ENCODE measurements at places on chromosomes 2 and 18.

DNA sequence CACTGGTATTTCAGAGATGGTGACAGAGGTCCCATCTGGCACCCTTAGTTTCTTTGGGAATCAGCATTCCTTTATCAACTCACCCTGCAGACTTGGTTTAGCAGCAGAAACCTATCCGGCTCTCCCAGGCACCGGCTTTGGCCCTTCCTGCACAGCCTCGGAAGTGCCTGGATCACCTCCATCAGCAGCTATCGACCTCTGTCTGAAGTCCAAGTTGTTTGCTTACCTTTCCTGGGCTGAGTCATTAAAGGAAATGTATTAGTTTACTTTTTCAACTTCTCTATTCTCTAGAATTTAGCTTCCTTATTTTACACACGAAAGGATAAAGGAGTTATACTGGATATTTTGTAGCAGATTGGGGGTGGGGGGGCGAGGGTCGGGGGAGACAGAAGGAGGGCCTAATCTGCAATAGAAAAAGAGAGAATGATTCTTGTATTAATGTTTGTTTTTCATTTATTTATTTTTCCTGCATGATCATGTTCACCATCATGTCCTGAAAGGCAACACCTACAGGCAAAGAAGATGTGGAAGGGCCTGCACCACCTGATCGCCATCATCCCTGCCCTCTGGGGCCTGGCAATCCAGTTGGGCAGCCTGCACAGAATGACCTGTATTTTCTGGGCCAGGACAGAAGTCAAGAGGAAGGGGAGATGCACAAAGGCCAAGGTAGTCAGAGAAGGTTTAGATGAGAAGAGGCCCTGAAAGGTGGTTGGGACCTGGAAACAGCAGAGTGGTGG lies 22.1 kb upstream of the MAT2A start:
- no peak for DNase-seq

- no peak for DNase-seq
Measured at GRCh38 chr2:3463944-3464343, 55.4 kb downstream of the ADI1 start.

- no peak for DNase-seq
Measured at GRCh38 chr2:170578606-170579005, 136.5 kb upstream of the SP5 start.

- no peak for DNase-seq
Measured at GRCh38 chr2:152352616-152353015, 17.6 kb downstream of the FMNL2 start.

GRCh38 chr18:75874401-75875089 lies 447.0 kb upstream of the SMIM21 start:
- no peak for DNase-seq

GRCh38 chr18:75406491-75407445 lies 20.7 kb downstream of the SMIM21 start:
- no peak for DNase-seq

DNA sequence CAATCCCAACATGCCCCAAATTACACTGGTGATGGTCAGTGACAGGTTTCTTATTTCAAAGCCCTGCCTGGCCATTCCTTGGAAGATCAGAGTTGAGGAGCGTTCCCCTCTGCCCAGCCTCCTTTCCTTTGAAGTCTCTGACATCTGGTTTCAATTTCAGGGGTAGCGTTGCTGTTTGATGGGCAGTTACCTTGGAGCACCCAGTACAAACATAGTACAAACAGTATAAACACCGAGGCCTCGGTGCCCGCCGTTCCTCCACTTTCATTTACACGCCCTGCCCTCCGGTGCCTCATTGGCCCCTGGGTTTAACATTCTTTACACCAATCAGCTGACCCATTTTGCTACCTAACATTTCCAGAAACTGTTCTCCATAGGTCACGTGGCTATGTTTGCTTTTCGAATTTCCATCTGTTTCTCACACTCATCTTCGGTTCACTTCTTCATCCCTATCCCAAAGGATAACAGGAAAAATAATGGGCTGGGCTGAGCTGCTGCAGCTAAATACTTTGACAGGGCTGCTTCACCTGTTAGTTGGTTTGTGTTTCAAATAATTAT lies 65.6 kb downstream of the NRP2 start:
- DNase-seq: no peak

- no peak for DNase-seq
Measured at GRCh38 chr2:21443494-21444105, 319.8 kb downstream of the TDRD15 start.

GRCh38 chr2:101961338-101962191 lies 30.2 kb upstream of the IL1R2 start:
- DNase-seq: peak; percentile 58

- no peak for DNase-seq
Measured at GRCh38 chr2:175931805-175932204, 70.3 kb downstream of the LNPK start.

- no peak for DNase-seq
Measured at GRCh38 chr2:147161746-147162145, 683.1 kb upstream of the ACVR2A start.

DNA sequence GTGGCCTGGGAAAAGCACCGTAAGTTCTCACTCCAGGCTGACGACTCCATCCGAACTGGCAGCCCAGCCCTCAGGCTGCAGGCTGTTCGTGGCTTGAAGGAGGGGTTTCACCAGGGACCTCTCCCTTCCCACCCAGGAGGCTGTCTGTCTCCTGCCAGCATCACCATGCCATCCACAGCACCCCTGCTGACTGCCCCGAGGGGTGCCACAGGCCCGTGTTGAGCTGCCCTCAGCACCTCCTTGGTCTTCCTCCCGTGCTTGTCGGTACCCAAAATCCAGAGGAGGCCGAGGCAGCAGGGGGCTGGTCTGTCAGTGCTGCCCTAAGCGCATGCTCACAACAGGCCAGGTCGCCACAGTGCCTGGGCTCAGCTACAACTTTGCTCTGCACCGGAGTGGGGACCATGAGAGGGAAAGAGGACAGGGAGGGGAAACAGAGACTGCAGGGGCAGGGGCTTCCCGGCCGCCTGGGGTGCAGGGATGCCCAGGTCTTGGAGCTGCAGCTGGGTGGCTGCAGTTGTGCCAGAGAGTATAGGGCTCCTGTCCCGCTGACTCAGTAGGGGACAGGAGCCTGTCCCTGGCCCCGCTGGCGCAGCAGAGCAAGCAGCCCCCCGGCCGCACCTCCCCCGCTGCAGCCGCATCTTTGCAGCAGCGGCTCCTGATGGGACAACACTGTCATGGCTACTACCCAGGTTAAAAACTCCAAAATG lies 963.7 kb upstream of the CRIM1 start:
- no peak for DNase-seq

GRCh38 chr2:118046634-118047210 lies 32.9 kb upstream of the CCDC93 start:
- DNase-seq: no peak

DNA sequence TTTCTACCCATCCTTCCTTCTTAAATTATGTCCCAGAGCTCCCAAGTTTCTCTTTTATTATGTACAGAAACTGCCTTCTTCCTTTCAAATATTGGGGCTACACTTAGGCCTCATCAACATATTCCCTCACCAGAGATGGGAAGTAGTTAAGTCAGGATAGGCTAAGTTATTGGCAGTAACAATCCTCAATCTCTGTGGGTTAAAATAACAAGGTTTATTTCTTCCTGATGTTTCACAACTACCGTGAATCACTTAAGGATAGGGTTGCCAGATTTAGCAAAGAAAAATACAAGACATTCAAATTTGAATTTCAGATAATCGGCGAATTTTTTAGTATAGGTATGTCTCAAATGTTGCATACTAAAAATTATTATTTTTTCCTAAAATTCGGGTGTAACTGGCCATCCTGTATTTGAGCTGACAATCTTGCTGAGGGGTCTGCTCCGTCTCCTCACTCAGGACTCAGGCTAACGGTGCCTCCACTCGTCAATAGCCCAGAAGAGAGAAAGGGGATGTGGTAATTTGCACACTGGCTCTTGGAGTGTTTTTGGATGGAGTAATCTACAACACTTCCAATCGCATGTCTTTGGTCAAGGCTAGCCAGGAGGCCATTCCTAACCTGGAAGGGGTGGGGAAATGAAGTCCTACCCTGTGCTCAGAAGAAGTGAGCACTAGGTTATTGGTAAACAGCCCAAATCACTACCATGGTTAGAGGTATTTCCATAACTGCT lies 91.7 kb downstream of the ACTR3 start:
- no peak for DNase-seq

DNA sequence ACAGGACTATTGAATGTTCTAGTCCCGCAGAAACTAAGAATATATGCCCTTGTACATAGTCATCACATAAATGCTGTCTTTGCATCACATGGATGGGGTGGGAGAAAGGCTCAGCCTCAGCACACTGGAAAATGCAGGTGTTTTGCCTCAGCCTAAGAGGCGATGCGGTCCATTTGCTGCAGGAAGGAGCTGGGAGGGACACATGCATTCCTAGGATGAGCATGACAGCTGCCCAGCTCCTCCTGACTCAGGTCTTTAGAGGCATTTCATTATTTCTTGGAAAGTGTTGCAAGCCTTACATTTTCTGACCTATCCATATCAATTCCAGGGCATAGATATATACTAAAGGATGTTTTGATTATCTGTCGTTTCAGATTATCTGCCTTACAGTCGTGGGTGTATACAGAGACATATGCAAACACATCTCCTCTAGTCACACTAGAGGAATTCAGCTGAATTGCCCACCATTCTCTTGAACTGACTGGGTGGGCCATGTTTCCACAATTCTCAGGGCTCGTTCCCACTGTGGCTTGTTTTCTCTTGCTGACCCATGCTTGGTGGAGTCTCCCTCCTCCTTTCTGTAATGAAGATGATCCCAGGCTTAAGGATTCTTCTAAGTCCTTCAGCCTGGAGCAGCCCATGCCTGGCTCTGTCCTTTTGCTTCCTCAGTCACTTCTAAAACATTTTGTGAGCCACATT lies 156.9 kb downstream of the SETBP1 start:
- no peak for DNase-seq

- no peak for DNase-seq
Measured at GRCh38 chr2:127628767-127629614, 17.0 kb upstream of the GPR17 start.

- no peak for DNase-seq
Measured at GRCh38 chr2:70181363-70181956, 9.4 kb downstream of the C2orf42 start.

DNA sequence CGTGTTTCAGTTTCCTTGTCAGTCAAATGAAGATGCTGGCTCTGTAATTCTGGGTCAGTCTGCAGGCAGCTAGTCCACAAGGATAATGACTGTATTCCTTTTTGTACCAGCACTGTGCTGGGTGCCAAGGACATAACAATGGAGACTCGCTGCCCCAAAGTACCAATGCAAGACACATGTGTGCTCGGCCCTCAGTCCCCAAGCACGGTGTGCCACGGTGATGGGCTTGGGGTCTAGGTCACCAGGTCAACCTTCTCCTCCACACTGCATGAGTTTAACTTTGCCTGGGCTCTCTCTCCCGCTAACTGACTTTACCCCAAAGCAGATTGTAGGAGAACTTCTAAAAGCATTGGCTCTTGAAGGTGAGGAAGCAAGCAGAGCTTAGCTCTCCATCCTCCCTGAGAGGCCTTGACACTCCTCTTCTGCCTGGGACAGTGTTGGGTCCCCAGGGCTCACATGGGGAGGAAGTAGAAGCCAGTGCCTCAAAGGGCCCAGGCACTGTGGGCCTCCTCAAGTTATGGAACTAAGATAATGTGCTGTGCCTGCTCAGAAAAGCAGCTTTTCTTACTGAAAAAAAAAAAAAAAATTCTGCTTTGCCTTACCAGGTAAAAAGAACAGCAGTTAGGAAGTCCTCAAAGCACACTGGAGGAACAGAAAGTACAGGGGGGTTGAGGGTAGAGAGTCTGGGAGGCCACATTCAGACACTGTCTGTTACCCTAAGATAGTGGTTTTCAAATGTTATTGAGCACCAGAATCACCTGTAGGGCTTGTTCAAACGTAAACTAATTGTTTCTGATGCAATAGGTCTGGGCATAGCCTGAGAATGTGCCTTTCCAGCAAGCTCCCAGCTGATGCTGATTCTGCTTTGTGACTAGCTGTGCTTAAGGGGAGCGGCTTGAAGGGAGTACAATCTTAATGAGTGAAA lies 276.4 kb upstream of the CXCR4 start:
- no peak for DNase-seq

GRCh38 chr18:8513249-8513648 lies 96.0 kb upstream of the RAB12 start:
- DNase-seq: no peak

DNA sequence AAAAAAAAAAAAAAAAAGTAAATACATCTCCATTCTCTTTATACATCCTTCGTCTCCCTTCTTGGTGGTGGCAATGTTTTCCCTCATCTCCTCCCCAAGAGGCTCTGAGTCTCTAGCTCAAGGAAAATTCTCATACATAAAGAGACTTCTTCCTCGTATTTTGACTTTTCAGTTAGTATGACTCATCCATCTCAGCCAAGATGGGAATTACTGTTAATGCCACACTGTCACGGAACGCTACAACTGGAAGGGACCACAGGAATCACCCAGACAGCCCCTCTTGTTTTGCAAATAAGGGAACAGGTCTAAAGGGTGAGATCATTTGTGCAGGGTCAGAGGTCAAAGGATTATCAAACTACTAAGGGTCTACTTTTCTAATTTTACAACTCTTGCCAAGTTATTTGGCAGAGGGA lies 19.5 kb downstream of the NFE2L2 start:
- no peak for DNase-seq

GRCh38 chr2:86069783-86070339 lies 35.8 kb downstream of the POLR1A start:
- no peak for DNase-seq

- no peak for DNase-seq
Measured at GRCh38 chr2:145751629-145752028, 1231.7 kb upstream of the ZEB2 start.

- DNase-seq: no peak
Measured at GRCh38 chr2:86789687-86790133, 1.0 kb downstream of the CD8A start.

DNA sequence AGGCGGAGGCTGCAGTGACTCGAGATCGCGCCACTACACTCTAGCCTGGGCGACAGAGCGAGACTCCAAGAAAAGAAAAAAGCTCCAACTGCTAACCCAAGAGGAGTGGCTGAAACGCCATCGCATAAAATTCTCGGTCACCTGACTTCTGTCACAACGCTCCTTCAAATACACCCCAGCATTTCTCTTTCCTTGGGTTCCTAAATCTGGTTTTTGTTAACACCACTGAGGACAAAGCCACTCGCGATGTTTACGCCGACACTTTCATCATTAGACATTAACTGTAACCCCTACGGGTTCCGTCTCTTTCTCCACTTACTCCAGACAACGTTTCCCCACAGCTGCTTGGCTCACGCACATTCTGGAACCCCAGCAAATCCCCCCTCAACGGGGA lies 679 bp downstream of the CLK1 start:
- no peak for DNase-seq

- peak; percentile 3 for DNase-seq
Measured at GRCh38 chr2:14903709-14904374, 271.3 kb downstream of the LRATD1 start.
